MG63 (cell line): ENCODE measurements at places on chromosomes 5 and 9. TPM values are rescaled to one million over a fixed set of nuclear protein-coding genes. Genes with fewer than 3 reads are reported as not detected.

GRCh38 chr9:115671963-115672305, 481.7 kb upstream of the PAPPA start:
- DNase-seq: no peak

DNA sequence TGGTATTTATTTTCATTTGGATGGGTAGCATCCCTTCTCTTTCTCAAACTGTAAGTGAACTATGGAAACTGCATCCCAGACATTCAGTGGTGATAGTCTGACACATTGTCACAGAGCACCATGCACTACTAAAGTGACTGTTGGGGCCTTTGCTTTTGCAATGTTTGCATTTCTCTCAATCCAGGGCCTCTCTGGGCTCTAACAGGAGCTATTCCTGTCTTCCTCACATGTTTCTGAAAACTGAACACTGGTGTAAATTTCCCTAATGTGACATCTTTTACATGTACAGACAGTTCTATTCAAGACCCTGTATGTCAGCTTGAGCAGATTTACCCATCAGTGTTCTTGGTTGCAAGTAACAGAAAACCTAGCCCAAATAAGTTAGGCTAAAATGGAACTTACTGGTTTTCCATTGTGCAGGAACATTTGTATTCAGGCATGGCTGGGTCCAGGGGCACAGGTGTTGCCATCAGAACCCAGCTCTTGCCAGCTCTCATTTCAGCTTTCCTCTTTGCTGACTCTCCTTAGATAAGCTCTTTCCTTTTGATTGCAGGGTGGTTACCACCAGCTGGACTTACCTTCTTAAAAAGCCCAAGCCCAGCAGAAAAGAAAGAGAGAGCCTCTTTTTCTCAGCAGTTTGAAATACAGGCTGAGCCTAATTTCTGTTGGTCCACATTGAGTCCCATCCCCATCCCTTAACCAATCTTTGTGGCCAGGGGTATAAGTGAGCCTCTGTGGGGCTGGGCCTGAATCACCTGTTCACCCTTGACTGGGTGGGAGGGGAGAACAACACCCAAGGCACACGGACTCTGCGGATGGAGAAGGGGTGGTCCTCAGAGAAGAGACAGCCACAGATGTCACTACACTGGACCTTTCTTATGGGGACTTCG, 234.3 kb downstream of the NR3C1 start:
- no peak for DNase-seq

- DNase-seq: no peak
Measured at GRCh38 chr5:64532212-64532611, 26.4 kb downstream of the RGS7BP start.

DNA sequence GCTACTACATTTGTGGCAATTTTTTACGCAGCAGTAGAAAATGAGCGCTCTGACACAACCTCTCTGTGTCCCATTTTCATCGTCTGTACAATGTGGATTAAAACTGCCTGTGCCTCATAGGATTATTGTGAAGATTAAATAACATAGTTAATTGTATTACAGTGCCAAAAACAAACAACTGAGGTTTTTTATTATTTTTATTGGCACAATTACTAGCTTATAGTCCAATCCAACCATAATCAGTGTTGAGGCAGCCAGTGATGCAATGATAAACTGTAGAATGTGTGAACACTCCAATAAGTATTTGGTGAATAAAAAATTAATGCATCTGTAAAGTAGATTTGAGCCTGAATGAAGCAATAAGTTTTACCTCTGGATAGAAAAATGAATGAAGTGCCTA, 588.3 kb downstream of the DNAH5 start:
- DNase-seq: no peak

DNA sequence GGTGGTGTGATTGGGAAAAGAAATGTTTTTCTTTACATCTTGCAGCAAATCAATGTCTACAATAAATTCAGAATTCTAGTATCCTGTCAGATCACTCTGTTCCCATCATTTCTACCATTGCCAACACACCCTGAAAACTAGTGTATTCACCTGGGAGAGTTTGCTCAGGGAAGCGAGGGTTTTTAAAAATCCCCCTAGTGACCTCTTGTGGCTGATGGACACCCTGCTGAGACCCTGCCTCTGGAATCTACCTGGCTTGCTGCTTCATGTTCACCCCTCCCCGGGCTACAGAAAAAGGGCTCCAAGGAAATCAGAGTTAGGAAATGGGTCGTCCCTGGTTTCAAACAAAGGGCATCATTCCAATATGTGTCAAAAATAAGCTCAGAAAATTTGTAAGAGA, 21.4 kb upstream of the ALDOB start:
- no peak for DNase-seq

- no peak for DNase-seq
Measured at GRCh38 chr5:121795511-121795910, 56.2 kb upstream of the FTMT start.

DNA sequence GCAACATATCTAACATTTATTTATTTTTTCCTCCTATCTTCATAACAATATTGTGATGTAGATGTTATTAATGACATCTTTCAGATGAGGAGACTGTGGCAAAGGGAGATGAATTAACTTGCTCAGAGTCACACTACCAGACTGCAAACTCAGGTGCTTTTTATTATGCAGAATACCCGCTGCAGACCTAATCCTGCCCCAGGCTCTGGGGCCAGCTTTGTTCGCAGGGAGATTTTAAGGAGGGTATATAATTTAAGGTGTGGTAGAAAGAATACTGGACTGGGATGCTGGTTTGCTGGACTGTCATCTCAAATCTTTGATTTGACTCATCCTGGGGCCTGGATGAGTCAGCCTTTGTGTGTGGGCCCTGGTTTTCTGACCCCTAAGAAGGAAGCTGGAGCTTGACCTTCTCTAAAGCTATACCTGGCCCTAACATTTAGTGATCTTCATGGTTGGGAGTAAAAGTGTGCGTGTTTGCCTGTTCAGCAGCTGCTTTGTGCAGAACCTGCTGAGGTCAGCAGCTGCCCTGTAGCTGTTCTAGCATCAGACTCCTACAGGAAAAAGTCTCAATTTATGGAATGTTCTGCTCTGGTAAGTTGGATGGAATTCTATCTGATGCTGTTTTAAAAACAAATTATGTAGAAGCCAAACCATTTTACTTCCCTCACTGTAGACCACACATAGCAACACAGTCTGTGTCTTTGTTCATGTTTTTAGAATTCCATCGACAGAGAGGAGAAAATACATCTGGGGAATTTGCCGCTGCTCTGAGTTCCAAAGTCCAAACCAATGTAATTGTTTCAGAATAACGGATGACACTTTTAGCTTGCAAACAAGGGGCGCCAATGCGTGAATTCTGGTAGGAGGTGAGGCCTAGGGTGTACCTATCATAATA, 4.5 kb downstream of the SLC36A1 start:
- DNase-seq: peak; percentile 26

DNA sequence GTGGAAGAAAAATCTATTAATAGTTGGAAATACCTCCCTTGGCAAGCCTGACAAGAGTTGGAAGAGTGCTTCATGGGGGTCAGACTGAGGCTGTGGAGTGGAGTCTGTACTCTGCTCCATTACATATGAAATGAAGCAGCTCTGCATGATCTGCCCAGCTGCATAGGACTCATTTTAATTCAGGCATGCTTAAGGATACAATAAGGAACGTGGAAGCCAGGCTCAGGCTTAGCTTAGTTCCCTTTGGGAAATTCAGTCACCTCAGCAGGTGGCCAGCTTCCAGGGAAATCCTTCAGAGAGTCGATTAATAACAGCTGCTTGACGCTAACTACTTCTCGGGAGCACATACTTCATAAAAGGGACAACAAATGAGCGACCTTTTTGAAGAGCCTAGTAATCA, 1672.9 kb upstream of the WWC1 start:
- no peak for DNase-seq

DNA sequence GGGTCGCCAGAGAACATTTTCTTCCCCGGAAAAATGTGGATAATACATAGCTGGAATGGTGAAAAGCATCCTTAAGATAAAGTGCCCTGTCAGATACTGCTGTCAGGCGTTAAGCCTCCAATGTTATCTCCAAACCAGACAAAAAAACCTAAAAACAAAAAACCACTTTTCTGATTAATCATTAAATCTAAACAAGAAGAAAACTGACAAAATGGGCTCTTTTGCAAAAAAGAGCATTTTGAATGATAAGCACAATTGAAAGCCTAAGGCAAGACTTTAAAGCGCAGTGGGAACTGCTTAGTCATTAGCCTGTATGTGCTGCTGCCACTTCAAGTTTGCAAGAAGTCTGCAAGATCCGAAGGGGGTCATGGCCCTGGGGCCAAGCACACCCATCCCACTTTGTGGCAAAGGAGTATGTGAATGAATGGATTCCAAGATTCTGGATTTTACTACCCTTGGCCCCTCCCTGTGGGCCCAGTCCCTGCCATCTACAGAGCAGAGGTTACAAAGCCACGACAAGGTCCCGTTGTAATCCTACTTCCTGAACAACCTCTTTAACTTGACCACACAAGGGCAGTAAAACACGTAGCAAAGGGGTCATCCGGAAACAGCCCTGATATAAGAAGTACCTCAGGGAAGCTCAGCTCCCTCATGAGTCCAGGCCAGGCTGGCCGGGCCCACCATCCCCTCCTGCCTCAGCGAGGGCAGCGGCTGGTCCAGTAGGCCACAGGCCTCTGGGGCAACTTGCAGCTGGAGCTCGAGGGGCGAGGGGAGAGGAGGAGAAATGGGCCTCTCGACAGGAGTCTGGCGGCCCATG, 29.7 kb downstream of the SHB start:
- no peak for DNase-seq

DNA sequence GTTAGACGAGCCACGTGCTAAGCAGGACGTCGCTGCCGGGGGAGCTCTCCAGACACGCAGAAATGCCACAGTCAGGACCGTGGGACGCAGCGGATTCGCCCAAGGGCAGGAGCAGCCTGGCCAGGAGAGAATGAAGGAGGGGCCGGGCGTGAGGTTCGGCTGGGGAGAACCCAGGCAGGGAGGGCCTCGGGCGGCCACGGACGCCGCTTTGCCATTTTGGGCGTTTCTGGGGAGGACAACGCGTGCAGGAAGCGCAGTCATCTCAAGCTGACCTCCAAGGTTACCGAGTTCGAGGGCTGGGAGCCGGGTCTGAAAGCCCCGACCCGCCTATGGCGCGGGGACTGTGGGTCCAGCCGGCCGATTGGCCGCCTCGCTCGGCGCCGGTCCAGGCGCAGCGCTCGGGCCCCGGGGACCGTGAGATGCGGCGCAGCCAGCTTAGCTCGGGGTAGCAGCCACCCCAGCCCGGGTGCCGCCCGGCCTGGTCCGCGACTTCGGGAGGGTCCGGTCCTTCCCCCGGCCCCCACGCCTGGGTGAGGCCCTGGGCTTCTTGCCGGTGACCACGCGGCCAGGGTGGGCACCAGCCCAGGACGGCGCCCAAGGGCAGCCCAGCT, 760 bp upstream of the MAN1B1 start:
- peak; percentile 63 for DNase-seq

GRCh38 chr9:129177791-129178567, at the start of gene IER5L:
Gene IER5L, minus strand, starts transcription at chr9:129178261. Its CDS starts 209 bp downstream, at chr9:129178052.
- DNase-seq: peak; percentile 92

DNA sequence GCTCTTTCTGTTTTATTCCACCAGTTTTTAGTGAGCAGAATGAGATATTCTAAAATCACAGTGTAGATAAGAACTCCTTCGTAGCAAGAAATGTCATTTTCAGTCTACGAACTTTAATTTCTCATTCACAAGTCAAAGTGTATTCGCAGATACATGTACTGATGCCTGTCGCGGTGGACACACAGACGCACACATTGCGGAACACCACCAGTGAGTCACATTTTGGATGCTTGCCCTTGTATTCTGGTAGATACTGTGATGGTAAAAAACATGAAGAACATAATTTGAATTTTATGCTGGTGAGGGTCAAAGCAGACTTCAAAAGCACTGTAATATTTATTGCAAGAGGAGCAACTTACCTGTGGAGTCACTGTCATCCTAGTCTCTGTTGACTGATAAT, 4.7 kb upstream of the C9orf57 start:
- peak; percentile 14 for DNase-seq

DNA sequence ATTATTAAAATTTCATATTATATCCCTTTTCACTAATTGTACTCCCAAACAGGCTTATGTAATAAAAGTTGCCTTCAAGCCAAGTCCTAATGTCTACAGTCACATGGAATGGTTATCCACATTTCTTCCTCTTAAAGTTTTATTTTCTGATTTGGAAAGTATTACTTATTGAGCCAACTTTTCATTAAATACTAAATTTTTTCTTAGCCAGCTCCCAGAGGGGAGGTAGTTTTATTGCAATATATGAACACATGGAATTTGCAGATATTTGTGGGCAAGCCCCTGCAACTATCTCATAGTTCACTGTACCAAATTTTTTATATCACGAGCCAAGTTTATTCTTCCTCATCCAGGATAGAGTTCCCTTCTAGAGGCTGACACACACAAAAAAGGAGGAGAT, 332.8 kb upstream of the PTGER4 start:
- no peak for DNase-seq

Gene GARIN3
- total RNA-seq: not detected in 2 replicates

Gene SMU1
- total RNA-seq: 26.6 and 27.1 TPM in 2 replicates

Gene PALM2AKAP2
- total RNA-seq: 0.07 and 0.56 TPM in 2 replicates

Gene ACOT12
- total RNA-seq: not detected in 2 replicates

Gene KCNMB1
- total RNA-seq: 0.43 TPM in 1 of 2 replicates, not detected in the other

Gene PCDHB7
- 0.46 TPM in 1 of 2 replicates, not detected in the other for total RNA-seq

Gene CBY3
- not detected in 2 replicates for total RNA-seq
